ENCODE measurements at places on chromosomes 16 and 17.

- no peak for DNase-seq
Observed at GRCh38 chr17:6306820-6307219, 128.1 kb downstream of the AIPL1 start.

DNA sequence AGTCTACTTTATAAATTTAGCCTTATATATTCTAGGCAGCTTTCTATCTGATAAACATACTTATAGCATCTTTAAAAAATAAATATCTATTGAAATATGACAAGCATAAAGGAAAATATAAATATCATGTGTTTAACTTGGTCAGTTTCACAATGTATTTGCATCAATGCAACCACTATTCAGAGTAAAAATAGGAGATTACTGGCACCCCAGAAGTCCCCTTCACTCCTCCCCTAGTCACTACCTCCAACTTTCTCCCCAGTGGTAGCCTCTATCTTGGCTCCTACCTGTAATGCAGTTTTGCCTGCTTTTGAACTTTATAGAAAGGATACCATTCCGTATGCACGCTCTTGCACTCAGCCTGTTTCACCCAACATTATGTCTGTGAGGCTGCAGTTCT, 3.2 kb upstream of the NOD2 start:
- no peak for DNase-seq

DNA sequence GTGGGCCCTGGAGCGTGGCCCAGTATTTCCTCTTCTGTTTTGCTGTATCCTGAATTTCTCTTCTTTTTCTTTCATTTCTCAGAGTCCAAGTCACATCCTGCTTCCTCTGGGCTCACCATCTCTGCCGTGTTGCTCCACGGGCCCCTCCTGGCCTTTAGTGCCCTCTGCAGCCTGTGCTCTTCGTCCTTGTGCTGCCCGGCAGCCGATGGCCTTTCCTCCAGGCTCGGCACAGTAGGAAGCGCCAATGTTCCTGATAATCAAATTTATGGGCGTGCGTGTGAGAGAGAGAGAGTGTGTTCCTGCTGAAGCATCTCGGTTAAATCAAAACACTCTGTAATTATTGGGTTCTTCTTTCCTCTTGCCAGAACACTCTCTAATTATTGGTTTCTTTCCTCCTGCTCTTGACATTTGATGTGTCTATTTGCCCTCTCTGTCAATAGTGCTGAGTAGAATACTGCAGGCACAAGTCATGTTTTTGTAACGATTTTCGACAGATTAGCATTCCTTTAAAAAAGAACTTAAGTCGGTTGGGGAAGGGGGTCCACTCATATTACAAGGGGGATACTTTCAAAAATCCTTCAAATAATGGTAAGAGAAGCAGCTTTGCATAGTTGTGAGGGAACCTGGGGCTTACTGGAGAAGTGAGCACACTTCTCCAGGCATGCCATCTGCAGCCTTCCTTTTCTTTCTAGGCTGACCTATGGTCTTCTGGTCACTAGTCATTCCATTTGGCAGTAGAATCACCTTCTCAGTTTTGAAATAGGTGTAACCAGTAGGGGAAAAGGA, 126.6 kb downstream of the RPTOR start:
- DNase-seq = no peak

GRCh38 chr17:1072551-1072961, 75.6 kb downstream of the TIMM22 start:
- DNase-seq = no peak

- DNase-seq = no peak
Observed at GRCh38 chr17:78653382-78653781, 76.2 kb upstream of the DNAH17 start.

DNA sequence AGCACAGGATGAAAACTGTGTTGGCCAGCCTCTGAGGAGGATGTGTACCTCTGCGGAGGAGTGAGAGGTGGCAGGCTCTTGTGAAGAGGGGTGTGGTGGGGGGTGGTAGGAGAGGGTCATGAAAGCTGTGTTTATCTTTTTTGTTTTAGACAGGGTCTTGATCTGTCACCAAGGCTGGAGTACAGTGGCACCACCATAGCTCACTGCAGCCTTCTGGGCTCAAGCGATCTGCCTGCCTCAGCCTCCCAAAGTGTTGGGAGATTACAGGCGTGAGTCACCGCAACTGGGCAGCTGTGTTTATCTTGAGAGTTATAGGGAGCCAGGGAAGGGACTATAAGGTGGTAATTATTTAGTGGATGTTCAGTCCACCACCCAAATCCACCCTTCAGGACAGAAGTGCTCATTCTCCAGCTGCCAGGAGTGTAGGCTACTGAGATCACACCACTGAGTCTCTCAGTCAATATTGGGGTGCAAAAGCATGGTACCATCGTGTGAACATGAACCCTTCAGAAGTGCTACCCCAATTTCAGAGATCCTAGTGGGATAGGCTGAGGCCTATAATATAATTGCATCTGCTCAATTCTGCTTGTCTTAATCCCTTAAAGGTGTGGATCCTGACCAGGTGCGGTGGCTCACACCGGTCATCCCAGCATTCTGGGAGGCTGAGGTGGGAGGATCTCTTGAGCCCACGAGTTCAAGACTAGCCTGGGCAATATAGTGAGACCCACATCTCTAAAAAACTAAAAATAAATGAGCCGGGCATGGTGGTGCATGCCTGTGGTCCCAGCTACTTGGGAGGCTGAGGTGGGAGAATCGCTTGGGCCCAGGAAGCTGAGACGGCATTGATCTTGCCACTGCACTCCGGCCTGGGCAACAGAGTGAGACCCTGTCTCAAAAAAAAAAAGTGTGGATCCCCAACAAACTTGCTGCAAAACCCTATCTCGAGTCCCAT, 788 bp upstream of the EXOC3L1 start:
- DNase-seq = no peak

GRCh38 chr16:75086688-75087374, 29.7 kb downstream of the LDHD start:
- DNase-seq = no peak

DNA sequence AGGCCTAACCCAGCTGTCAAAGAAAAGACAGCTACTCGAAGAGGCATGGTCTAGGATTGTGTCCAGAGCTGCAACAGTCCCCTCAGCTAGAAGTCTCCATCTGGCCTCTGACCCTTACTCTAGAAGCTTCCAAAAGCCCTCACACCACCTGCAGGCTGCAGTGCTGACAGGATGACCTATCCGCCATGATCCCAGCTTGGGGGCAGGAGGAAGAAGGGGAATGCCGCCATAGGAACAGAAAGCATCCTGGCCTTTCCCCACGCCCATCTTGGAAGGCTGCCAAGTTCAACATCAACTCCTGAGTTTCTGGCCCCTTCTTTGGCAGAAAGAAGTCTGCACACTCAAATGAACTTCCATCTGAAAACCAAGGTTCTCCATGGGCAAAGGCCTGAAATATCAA, 3.1 kb upstream of the KRT36 start:
- peak; percentile 14 for DNase-seq
